MV-4-11 (cell line): ENCODE measurements at places on chromosomes 16 and 17.

GRCh38 chr17:12965988-12966387 is 51.8 kb downstream of the ELAC2 start:
- DNase-seq, result no peak

GRCh38 chr16:80518436-80518835 is 22.4 kb upstream of the DYNLRB2 start:
- DNase-seq, result no peak

DNA sequence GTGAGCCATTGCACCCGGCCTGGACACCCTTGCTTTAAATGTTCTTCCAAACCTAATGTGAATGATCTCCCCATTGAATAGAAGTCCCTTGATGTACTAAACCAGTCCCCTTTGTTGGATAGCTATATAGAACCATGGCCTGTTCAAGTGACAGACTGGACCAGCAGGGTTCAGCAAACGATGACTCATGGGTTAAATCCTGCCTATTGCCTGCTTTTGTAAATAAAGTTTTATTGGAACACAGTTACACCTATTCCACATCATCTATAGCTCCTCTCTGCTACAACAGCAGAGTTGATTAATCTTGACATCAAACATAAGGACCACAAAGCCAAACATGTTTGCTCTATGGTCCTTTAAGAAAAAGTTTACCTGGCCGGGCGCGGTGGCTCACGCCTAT is 56.1 kb downstream of the CRISPLD2 start:
- no peak for DNase-seq

GRCh38 chr17:45384789-45385262 is 47.8 kb downstream of the ARHGAP27 start:
- DNase-seq, result no peak

GRCh38 chr16:74064120-74064735 is 232.4 kb upstream of the PSMD7 start:
- DNase-seq, result no peak

DNA sequence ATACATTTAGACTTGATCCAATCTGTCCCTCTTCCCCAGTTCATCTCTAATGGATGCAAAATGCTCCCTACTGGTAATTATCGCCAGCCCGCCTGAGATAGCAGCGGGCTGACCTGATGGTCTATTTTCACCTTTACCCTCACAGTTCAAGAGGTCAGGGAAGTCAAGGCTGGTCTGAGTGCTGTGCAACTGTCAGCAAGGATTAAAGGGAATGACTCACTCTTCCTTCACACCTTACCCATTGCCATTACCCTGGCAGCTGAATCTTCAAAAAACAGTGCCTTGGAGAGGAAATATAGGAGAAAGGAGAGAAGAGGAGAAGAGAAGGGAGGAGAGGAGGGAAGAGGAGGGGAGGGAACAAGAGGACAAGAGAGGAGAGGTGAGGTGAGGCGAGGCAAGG is 36.3 kb downstream of the GRB7 start:
- no peak for DNase-seq

GRCh38 chr16:28042811-28043210 is 20.7 kb downstream of the GSG1L start:
- DNase-seq, result no peak

GRCh38 chr17:79664930-79665737 is 54.3 kb upstream of the RBFOX3 start:
- no peak for DNase-seq

DNA sequence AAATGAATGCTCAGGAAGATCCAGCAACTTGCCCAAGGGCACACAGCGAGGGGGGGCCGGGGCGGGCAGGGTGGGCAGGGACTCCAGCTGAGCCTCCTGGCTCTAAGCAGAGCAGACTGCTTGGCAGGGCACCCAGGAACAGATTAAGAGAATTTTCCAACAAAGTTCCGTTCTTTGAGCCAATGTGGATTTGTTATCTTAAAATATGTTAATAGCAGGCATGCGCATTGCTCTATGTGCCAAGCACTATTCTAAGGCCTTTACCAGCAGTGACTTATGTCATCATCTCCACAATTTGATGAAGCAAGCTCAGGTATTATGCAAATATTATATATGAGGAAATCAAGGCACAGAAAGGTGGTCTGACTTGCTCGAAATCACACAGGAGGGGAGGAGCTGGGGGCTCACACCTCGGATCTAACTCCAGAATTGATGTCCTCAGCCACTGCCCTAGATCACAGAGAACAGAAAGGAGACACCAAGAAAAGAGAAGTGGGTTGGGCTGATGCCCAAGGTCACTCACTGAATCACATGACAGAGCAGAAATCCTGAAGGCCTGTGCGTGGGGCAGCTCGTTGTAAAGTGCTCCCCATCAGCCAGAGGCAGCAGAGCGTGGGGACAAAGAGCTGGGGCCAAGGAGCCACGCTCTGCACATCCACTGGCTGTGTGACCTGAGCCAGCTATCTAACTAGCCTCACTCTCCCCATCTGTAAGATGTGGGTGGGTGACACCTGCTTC is 23.2 kb upstream of the MEAK7 start:
- DNase-seq, result peak; percentile 67

- no peak for DNase-seq
Observed at GRCh38 chr17:81901167-81902022, 643 bp upstream of the NPB start.

GRCh38 chr17:37788526-37788925 is 43.7 kb upstream of the HNF1B start:
- DNase-seq, result no peak

- DNase-seq, result no peak
Observed at GRCh38 chr16:64312292-64312691, 809.6 kb downstream of the CDH11 start.

GRCh38 chr17:59829217-59830006 is 63.3 kb downstream of the TUBD1 start:
- peak; percentile 93 for DNase-seq

DNA sequence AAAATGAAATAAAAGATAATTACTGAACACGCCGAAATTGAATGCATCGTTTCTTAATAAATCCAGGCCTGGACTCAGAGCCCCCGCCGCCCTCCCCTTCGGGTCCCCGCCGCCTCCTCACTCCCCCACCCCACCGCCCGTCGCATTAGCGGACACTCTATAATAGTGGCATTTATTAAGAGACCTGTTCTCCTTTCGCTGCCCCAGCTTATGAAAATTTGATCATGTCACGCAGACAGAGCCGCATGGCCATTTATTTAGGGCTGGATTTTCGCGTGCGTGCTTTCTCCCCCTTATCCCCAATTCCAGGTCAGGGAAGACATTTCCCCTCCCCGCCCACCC is 6.3 kb upstream of the HOXB2 start:
- DNase-seq, result no peak

DNA sequence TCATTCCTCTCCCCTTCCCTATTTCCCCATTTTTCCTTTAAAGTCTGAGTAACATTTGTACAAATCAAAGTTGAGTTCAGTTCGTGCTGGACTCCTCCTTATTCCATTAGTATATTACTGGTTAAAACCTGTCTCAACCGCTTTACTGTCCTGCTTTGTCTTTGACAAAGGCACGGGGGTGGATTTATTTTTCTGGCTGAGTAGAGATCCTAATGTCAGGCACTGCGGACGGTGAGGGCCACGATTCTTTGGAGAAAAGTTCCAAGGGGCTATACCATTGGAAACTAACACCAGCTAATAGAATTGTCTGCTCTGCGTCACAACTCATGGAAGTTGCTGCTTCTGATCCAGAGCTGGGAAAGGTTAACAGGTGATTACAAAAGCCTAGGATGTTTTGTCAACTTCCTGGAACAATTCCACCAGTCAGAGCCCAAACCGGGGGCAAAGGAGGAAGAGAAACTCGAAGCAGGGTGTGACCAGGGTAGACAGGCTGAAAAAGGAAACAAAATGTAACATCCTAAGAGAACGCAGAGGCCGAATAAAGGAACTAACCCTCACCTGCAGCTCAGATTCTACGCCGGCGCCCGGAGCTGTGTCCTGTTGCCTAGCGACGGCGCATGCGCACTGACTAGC is 12.4 kb downstream of the TAT start:
- peak; percentile 90 for DNase-seq

- DNase-seq, result no peak
Observed at GRCh38 chr17:71033336-71033735, 864.0 kb downstream of the KCNJ2 start.

GRCh38 chr17:40932608-40933007 is 4.8 kb downstream of the KRT23 start:
- DNase-seq, result no peak

- DNase-seq, result no peak
Observed at GRCh38 chr16:81652798-81653505, 126.1 kb upstream of the PLCG2 start.

DNA sequence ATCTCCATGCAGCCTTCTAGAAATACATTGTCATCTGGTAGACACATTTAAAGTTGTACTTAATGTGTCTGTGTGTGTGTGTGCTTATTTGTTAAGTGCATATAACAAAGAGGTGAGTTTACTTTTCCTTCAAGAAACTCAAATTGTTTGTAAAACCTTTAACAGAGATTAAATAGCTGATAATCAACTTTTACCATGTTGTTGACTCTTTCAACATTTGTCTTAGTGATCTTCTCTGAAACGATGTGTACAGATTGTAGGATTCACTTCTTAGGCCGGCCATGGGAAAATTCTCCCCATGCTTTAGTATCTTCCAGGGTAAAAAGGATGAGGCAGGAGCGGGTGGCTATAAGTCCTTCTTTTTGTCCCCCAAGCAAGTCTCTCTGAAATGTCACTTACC is 292.9 kb upstream of the MAF start:
- DNase-seq, result no peak

- DNase-seq, result no peak
Observed at GRCh38 chr17:54969658-54970572, 1.4 kb downstream of the STXBP4 start.

- no peak for DNase-seq
Observed at GRCh38 chr16:81752876-81753227, 26.2 kb upstream of the PLCG2 start.

DNA sequence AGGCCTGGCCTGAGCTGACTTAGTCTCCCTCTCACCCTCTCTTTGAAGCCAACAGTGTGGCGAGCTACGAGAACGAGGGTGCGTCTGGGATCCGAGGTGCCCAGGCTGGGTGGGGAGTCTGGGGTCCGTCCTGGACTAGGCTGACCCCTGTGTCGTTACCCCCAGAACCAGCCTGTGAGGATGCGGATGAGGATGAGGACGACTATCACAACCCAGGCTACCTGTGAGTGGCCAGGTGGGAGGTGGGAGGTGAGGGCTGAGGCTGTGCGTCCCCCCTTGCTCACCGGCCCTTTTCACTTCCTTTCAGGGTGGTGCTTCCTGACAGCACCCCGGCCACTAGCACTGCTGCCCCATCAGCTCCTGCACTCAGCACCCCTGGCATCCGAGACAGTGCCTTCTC is 1.6 kb downstream of the LAT start:
- no peak for DNase-seq

GRCh38 chr16:56999409-57000270 is 10.3 kb downstream of the NLRC5 start:
- no peak for DNase-seq

DNA sequence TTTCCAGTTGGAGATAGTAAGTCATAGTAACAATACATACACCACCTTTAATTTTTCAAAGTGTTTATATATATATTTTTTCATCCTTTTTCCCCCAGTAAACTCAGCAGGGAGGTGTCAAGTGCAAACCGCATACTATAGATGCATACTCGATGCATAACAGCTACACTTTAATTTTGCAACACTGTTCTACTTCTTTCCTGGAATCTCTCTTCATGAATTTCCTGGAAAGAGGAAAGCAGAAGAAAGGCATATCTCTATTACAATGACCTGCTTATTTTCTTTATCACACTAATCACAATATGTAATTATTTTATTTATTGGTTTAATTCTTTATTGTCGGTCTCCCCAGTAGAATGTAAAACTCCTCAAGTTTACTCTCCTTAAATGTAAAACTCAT is 140.0 kb downstream of the SNX11 start:
- DNase-seq, result peak; percentile 6

DNA sequence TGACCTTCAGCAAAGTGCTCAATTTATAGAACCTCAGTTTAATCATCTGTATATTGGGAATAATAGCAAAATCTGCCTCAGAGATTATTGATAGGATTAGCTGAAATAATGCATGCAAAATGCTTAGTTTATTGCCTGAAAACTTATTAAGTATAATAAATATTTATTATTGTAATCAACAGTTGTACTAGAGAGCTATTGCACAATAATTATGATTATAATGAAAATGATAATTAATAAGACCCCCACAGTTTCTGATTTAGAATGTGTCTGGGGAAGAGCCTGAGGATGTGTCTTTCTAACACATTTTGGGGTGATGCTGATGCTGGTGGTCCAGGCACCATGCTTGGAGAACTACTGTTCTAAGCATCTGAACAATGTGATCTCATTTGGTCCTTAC is 419.6 kb downstream of the NPIPA7 start:
- DNase-seq, result no peak

DNA sequence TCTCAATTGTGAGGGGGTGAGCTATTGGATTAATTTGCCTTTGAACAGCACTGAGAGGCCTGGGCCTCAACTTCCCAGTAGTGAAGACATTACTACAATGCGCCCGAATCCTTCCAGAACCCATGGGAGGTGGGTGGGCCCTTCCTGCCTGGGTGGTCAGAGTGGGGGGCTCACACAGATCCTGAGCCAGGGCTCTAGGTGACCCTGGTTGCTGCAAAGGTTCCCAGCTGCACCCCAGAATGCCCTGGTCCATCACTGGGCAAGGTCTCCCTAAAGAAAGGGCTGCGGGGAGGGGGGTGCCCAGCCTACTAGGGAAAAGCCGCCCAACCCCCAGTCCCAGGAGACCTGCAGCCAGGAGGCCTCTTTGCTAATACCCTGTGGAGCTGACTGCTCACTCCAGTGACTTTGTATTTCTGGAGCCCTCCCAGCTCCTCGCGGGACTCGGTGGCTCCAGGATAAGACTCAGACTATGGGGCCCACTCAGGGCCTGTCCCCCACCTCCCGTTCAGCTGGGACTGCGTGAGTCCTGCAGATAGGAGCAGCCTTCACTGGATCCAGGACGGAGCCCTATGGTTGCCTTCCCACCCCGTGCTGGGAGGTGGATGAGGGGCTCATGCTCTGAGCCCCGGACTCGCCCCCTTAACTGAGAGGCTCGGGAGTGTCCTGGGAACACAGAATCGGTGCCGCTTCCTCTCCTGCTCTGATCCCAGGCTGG is 40.2 kb downstream of the SLC7A5 start:
- no peak for DNase-seq

GRCh38 chr16:57852189-57852588 is 49.9 kb upstream of the KIFC3 start:
- no peak for DNase-seq

DNA sequence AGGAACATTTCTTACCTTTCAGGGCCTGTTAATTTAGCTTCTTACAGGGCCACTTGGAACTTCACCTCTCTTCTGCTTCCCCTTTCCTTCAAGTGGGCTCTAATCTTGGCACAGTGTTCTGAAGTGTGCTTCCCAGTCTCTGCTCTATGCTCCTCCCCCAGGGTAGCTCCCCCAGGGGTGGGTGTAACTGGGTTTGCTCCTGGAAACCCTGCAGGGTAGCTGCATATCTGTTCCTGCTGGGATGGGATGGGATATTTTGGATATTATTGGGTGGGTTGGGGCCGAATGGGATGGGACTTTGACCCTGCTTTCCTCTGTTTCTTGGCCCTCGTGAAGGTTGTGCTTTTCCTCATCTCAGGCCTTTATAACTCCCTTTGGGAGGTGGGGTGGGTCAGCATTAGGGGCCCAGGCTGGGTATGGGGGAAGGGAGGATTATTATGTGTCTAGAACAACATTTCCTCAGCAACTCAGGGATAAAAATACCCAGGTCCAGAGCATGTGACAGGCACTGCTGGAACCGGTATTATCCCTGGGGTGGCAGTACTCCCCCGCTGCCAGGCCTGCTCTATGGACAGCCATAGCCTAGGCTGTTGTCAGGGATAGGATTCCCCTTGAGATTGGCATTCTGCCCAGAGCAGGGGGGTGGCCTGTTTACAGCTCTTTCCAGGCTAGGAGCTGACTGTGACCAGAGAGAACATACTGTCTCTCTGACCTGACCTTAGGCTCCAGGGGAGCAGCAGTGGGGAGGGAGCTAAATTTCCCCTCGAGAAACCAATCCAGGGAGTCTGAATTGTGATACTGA is 5.0 kb downstream of the NFE2L1 start:
- DNase-seq, result no peak
